Stimulated activated CD8-positive, alpha-beta memory T cell treated with anti-CD3 and anti-CD28 coated beads, Interleukin-12 subunit alpha, Interleukin-12 subunit beta, amount 100 ng/mL, for 4 hours (primary cell): ENCODE measurements at places on chromosomes 13 and 19.

- DNase-seq, result no peak
Measured at GRCh38 chr13:89324582-89324981, 1653.4 kb downstream of the SLITRK5 start.

DNA sequence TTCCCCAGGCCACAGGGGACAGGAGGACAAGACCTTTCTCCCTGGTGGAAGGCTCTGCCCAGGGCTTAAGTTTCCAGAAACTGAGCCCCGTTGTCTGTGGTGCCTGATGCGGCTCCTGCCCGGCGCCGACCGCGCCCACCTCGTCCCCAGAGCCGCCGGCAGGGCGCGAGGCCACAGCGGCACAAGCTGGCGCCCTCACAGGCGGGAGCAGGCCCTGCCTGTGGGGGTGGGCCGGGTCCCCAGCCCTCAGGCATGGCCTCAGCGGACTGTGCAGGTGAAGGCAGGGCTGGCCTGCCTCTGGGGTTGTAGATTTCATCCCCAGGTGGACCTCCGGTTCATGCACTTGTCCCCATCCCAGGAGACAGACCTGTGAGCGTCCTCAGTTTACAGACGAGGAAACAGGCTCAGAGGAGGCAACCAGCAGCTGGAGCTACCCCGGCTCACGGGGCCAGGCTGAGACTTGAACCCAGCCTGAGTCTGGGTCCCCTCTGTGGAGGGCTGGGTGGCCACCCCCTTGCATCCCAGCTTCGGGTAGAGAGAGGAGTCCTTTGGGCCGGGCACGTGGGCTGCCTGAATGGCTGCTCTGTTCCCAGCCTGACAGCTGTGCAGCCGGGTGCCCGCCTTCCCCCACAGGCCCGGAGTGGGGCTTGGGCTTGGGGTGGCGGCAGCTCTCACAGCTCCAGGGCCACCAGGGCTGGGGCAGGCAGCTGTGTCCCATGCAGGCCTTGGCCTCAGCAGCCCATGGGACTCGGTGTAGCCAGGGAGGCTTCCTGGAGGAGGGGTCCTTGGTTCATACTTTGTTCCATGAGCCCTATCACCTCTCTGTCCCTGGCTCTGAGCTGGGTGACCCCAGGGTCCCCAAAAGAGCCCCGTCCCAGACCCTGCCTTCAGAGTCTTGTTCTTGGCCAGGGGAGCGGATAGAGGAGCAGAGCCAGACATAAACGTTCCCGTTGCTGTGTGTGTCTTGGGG, 26.8 kb downstream of the PIAS4 start:
- DNase-seq, result no peak

DNA sequence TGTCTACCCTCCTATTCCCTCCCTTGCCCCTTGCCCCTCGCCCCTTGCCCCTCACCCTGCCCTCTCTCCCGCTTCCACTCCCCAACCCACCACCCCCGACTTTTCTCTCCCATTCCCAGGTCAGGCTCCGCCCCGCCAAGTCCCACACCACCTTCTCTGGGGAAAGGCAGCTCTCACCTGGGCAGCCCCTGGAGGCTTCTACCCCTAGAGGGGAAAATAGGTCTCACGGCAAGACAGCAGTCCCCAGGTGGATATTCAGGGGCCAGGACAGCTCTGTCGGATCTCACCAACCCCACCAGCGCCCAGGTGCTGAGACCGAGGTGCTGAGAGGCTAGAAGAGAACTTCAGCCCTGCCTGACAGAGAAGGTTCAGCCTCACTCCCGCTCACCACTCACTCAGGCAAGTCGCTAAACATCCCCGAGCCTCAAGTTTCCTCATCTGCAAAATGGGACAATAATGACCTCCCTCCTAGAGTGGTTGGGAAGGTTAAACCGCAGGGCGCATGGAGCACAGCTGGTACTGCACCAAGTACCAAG, 1.4 kb upstream of the ERFL start:
- DNase-seq, result no peak

- no peak for DNase-seq
Measured at GRCh38 chr13:25977671-25978070, 74.1 kb downstream of the SHISA2 start.

- no peak for DNase-seq
Measured at GRCh38 chr19:32872391-32872790, 2.8 kb upstream of the SLC7A9 start.

GRCh38 chr13:58728126-58728525, 1096.6 kb downstream of the PCDH17 start:
- no peak for DNase-seq
